ENCODE measurements at places on chromosomes 3 and 15.

DNA sequence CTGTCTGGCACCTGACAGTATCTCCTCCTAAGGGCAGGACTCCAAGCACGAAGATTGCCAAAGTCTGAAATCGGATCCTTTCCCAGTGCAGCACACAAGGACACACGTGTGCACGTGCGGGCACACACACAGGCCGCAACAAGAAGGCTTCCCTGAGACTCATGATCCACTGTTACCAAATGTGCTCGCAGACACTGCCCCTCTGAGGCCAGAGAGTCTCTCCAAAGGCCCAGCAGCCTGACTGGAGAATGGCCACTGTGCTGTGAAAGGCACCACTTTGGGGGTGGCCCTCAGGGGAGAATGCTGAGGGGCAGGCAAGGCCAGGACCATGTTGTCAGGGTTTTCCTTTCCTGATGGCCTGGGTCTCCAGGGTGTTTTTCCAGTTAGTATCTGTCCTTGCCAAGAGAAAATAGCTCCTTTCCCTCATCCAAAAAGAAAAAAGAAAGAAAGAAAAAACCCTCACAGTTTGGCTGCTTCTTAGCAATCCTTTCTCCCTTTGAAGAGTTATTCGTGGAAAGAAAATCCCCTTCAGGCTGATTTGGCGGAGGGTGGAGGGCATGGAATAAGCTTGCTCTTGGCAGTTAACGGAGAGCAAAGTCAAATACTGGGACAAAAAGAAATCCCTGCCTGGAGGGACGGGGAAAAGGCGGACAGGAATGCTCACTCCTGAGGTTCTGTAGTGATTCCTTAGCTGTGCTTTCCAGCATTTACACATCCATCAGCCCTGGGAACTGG lies 112.2 kb upstream of the ETV5 start:
- DNase-seq = no peak

- no peak for DNase-seq
Observed at GRCh38 chr3:157151151-157151550, 8.8 kb downstream of the CCNL1 start.

DNA sequence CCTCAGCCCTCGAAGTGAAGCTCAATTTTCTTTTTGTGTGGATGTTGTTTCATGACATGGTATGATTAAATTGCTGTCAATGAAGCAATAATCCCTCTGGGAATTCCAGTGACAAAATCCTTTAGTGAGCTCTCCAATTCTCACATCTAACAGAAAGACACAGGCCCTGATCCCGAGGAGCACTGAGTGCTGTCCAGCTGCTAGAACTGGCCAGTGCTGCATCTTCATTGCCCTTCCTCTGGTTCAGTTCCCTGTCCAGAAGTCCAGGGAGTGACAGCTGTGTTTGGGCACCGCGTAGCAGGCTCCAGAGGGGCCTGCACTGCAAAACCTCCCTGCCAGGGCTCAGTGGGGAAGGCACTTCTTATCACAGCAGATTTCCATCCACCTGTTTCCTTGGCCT lies 516.8 kb upstream of the ATP11B start:
- no peak for DNase-seq

- no peak for DNase-seq
Observed at GRCh38 chr3:146172586-146172985, 11.6 kb upstream of the PLOD2 start.

GRCh38 chr15:52020221-52021085 lies 1.4 kb downstream of the MAPK6 start:
- no peak for DNase-seq

GRCh38 chr3:133595341-133595740 lies 21.9 kb downstream of the CDV3 start:
- DNase-seq = no peak

DNA sequence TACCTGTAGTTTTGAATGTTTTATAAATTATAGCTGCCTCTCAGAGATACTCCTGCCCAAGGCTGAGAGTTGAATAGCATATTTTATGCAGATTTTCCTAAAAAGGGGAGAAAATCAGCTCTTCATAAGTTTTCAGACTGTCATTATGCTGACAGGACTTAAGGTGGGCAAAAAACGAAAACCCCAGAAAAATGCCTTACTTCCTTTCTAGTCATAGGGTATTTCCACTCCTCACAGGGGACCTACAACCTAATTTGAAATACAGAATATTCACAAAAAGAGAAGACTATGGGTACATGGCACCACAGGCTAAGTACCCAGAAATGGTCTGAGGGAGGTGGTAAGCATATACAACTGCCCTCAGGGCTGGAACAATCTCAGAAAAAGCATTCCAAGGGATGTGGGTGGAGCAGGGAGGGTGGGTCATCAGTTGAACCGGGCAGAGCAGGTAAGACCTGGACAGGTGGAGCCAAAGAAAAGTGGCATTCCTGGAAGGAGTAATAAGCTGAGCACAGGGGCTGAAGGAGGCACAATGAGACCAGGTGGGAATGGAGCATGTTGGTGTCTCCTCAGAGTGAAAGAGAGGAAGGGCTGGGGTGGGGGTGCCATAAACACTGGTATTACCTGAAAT lies 10.6 kb upstream of the OXSR1 start:
- no peak for DNase-seq

DNA sequence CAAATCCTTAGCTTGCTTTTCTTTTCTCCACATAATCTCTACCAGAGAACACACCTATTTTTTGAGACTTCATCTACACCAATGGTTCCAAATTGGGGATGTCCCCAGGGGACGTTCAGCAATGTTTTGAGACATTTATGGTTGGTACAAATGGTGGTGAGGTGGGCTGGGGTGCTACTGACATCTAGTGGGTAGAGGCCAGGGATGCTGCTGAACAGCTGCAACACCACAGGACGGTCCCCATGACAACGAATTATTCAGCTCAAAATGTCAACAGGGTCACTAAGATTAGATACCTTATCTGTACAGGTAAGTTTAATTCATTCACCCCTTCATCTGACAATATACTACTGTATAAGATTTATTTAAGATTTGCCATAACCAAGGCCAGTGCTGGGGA lies 14.4 kb downstream of the GK5 start:
- no peak for DNase-seq

DNA sequence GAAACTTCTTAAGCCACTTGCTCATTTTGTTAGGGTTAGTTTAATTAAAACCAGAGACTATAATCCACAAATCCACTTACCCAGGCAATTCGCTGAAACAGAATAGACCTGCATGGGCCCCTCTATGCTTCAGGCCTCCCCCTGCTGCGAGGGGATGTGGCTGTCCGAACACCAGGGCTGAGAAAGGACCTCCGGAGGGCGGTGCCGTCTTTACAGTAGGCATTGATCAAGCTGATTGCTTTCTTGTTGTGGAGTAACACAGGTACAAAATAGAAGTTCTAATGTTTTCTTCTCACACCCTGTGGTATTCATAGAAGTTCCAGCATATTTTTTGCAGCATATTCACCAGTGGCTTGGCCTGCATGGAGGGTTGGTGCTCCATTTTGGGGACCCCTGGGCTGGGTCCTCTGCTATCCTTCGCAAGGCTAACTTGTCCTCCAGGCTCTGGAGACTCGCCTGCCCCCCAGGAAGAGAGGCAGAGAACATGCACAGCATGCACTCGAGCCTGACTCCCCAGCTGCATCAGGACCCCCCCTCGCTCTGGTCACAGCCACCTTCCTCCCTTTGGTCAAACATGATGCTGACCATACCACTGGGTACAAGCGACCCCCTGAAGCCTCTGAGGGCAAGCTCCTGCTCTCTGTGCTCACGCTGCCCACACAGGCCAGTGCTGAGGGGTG lies 55.3 kb downstream of the TPRA1 start:
- DNase-seq = no peak

DNA sequence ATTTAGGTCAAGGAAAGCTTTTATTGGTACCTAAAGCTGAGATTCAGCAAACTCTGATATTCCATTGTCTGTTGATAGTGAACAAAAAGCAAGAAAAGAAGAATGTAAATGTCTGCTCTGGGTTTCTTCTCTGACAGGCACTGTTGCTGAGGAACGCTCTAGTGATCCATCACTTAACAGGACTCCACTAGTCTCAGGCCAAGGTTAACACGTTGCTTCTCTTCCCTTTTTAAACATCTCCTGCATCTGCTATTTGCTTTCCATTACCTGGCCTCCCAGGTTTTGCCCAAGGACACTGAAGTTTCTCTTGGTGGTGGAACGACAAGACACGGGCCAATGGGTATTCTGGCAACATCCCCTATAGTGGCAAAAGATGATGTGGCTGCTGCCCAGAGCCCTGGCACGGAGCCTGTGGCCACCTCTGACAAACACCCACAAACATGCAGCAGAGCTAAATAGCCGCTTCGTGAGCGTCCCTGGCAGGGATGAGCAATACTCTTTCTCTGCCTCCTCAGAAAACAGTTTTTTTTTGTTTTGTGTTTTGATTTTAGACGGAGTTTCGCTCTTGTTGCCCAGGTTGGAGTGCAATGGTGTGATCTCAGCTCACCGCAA lies 97.8 kb upstream of the AKAP13 start:
- no peak for DNase-seq

DNA sequence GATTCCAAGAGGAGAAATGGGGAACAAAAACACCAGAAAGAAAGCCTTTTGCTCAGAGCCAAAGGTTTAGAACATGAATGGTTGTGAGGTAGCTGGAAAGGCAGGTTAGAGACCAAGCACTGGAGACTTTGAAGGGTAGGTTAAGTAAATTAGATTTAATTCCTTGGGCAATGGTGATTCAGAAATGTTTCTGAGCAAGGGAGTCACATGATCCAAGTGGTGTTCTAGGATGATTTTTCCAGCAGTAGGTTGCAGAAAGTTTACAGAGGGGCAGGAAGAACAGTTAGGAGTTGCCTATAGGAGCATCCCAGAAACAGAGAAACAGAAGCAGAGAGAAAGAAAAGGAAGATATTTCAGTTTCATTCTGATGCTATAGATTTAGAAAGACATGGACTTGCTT lies 139.8 kb downstream of the WDR76 start:
- DNase-seq = no peak

GRCh38 chr3:186700267-186700666 lies 16.9 kb upstream of the KNG1 start:
- no peak for DNase-seq

DNA sequence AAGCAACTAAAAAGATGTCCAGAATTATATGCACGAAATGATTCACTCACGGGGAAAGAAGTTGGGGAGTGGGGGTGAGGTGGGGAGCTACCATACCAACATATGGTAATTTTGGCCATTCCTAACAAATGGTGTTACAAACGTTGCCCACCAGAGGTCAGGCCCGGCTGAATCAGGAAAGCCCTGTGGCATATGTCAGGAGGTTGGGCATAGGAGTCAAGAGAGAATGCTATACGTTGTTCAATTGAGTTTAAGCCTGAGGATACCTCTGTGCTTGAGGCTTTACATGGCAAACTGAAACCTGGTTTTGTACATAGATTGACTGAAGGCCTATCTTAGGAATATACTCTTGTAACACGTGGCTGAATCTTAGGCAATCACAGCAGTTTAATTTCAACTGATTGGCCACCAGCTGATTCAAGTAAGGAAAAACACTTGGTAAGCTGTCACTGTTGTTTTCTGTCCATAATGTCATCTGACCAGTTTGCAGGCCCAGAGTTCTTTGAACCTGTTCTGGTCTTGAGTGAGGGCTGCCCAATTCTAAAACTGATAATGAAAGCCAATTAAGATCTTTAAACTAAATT lies 23.4 kb upstream of the SLC2A2 start:
- DNase-seq = peak; percentile 5

DNA sequence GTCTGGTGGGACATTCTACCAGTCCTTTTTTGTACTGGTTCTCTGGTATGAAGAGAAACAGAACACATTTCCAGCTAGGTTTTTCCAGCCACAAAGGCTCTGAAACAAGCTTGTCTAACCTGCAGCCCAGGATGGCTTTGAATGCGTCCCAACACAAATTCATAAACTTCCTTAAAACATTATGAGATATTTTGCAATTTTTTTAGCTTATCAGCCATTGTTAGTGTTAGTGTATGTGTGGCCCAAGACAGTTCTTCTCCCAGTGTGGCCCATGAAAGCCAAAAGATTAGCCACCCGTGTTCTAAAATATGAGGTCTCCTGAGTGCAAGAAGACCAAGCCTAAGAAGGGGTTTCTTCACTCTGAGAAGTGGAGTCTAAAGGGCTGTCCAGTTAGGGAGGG lies 18.4 kb upstream of the TIMP4 start:
- DNase-seq = no peak

DNA sequence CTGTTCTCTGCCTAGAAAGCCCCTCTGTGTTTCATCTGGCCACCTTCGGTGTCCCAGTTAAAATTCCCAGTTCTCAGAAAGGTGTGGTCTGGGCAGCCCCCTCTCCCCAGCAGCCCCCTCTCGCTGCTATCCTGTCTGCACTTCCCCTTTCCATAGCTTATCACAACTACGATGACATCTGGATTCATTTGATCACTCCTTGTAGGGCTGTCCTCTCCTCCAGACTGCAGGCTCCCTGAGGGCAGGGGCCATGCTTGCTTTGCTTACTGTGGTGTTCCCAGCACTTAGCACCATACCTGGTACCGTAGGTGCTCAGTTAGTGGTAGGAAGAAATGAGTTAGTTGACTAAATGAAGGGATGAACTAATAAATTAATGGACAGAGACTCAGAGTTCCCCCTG lies 26.3 kb upstream of the GOLGA6C start:
- DNase-seq = no peak

- DNase-seq = no peak
Observed at GRCh38 chr3:147729641-147730040, 320.5 kb downstream of the ZIC1 start.

DNA sequence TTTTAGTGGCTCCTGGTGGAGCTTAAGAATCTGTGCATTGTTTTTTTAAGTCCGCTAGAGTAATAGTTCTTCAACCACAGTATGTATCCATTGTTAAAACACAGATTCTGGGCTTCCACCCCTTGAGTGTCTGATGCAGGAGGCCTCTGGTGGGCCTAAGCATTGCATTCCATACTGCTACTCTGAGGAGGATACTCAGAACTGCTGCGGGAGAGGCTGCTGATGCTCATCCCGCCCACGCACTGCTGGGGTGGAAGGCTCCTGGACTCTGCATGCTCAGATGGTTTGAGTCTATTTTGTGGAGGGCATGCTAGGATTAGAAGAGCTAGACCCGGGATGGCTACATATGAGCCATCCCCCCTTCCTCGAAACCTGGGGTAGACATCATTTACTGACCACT lies 74.4 kb downstream of the THSD4 start:
- no peak for DNase-seq

GRCh38 chr3:133191818-133192217 lies 153.6 kb downstream of the TMEM108 start:
- no peak for DNase-seq

DNA sequence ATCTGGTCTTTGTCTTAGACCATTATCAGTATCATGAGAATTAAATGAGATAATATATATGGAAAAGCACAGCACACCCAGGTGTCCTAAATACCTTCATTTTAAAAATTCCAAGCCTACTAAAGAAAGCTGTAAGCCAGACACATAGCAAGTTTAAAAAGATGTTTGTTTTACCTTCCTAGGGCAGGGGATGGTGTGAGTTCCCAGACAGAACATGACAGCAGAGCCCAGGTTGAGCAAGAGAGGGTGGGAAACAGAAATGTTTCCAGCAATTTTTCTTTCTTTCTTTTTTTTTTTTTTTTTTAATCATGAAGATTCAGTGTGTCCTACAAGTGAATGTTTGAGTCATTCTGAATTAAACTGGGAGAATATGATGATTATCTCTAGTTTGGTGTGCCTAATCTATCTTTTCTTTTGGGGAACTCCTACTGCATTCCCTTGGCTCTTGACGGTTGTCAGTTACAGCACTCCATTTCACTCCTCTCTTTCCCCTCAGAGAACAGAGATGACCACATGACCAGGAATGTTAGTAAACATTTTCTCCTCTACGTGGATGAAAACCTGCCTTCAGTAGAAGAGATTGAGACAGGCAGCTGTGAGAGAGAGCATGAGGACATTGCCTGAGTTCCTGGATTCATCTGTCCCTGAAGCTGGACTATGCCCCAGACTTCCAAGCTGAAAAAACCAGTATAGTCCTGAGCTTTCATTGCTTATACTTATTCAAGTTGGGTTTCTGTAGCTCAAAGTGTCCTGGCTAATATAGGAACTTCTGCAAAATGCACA lies 54.5 kb upstream of the ARL14 start:
- no peak for DNase-seq
